NCI-H774 (cell line): ENCODE measurements at places on chromosomes 11 and 22.
A peak's percentile ranks its signal among the peaks of the same experiment; 100 is the strongest.

- DNase-seq: peak; percentile 2
These were observed 9.0 kb upstream of the APOBEC3H start for GRCh38 chr22:39087881-39088684.

GRCh38 chr22:38313384-38313955, 3.8 kb downstream of the CSNK1E start:
- DNase-seq: no peak

GRCh38 chr22:26606611-26607010, 11.2 kb downstream of the CRYBB1 start:
- no peak for DNase-seq

GRCh38 chr11:6531267-6531752, 34.2 kb downstream of the DNHD1 start:
- no peak for DNase-seq

GRCh38 chr22:23697031-23697970, 6.5 kb downstream of the RGL4 start:
- DNase-seq: no peak

DNA sequence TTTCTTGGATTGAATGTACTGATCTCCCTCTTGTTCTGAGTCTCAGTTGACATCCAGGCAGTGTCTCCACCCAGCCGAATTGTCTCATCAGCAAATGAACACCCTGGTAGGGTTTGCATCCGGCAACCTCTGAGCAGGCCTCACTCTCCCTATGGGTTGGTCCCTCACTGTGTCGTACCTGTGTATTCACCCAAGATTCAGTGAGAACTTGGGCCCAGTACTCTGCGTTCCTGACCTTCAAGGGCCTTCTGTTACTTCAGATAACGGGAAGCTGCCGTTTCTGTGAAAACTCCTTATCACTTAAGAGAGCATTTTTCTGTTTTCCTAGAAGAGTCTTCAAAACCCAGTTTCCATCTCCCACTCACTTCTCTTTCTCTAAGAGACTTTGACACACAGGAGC, 915.6 kb downstream of the TBC1D22A start:
- DNase-seq: no peak
